ENCODE measurements at places on chromosomes 5 and 9.

DNA sequence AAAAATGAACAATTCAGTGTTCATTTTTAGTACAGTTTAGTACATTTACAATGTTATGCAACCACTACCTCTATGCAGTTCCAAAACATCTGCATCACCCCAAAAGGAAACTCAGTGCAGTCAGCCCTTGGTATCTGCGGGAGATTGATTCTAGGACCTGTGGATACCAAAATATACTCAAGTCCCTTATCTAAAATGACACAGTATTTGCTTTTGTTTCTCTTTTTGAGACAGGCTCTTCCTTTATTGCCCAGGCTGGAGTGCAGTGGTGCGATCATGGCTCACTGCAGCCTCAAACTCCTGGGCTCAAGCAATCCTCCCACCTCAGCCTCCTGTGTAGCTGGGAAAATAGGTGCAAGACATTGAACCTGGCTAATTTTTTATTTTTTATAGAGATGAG, 114.0 kb downstream of the PIP5K1B start:
- no peak for DNase-seq

- no peak for DNase-seq
Observed at GRCh38 chr5:115349001-115349817, 52.8 kb upstream of the CCDC112 start.

DNA sequence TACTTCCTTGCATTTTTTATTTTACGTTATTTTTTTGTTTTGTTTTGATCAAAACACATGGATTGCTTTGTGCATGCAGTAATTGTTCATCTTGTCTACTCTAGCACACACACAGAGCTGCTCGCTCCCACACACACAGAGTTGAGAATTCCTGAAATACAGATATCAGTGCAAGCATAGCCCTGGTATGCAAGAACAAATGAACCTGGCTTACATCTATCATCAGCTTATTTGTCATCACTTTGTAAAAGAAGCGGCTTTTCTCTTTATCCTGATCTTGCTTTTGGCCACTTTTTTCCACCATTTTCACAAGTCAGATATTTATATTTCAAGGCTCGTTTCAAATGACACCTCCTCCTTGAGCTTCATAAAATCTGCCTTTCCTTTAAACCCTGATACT, 1435.7 kb downstream of the MAT2B start:
- DNase-seq, result no peak

DNA sequence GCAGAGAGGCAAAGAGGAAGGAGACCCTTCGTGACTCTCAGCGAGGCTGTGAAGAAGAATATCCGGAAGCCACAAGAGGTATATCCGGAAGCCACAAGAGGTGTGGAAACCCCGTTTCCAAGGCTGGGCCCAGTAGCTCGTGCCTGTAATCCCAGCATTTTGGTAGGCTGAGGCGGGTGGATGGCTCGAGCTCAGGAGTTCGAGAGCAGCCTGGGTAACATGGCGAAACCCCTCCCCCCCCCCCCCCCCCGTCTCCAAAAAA, 612 bp upstream of the BBLN start:
- DNase-seq, result no peak

DNA sequence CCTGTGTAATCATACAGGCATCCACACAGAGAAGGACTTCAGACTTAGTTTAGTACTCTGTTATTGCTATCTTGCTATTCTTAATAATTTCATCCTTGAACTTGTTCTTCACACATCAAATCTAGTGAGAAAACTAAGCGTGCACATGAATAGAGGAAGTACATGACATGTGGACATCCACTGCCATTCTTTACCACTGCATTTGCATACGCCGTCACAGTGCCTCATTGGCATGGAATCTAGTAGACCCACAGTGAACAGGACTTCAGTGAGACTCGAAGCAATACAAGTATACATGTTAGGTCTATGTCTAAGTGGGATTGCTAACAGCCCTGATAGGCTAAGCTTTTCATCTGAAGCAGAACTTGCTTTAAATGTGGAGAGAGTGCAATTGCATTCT, 592.1 kb downstream of the TLE4 start:
- DNase-seq, result no peak

GRCh38 chr9:8179381-8180053, 379.9 kb upstream of the DMAC1 start:
- no peak for DNase-seq

DNA sequence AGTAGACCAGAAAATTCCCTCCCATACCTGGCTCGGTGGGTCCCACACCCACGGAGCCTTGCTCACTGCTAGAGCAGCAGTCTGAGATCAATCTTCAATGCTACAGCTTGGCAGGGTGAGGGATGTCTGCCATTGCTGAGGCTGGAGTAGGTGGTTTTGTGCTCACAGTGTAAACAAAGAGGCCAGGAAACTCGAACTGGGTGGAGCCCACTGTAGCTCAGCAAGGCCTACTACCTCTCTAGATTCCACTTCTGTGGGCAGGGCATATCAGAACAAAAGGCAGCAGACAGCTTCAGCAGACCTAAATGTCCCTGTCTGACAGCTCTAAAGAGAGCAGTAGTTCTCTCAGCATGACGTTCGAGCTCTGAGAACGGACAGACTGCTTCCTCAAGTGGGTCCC, 5.6 kb upstream of the GZMA start:
- DNase-seq, result no peak

- no peak for DNase-seq
Observed at GRCh38 chr9:110131499-110131898, 76.5 kb downstream of the C9orf152 start.

DNA sequence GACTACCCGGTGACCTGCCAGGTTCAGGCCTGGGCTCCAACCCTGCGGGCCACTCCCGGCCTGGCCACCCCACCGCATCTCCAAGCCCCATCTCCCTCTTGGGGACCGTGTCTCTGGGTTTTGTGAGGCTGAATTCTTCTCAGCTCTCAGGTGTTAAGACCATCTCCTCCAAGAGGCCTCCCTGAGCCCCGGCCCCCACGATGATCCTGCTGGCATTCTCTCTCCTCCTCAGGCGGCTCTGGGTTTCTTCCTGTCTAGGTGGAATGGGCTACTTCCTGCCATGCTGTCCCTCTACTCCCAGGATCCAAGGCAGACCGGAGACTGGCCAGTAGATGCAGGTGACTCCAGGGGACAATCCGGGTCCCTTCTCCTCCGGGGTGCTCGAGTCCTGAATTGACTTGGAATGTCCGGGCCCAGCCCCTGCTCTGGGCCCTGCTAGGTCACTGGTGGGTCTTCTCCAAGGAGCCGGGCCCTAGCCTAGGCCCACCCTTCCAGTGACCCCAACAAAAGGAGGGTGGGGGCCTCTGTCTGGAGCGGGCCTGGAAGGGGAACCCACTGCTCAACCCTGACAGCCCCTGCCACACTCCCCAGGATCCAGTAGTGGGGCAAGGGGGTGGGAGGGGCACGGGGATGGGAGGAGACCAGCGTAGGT, 219.8 kb downstream of the C9orf50 start:
- DNase-seq, result no peak

DNA sequence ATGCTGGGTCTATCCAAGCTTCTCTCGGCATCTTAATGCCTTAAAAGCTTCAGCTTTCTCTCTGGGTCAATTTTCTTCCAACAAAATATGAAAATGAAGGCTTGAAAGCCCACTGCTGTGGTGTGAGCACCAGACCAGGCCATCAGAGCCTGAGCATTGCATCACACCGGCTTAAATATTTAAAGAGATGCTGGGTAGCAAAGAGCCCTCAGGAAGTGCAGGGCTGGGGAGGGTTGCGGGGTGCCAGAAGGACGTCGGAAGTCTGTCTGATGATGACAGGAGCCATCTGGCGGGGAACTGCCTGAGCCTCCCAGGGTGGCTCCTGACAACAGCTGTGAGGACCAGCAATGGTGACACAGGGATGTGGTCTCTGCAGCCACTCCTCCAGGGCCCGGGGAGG, 185.5 kb downstream of the OLFM1 start:
- no peak for DNase-seq

DNA sequence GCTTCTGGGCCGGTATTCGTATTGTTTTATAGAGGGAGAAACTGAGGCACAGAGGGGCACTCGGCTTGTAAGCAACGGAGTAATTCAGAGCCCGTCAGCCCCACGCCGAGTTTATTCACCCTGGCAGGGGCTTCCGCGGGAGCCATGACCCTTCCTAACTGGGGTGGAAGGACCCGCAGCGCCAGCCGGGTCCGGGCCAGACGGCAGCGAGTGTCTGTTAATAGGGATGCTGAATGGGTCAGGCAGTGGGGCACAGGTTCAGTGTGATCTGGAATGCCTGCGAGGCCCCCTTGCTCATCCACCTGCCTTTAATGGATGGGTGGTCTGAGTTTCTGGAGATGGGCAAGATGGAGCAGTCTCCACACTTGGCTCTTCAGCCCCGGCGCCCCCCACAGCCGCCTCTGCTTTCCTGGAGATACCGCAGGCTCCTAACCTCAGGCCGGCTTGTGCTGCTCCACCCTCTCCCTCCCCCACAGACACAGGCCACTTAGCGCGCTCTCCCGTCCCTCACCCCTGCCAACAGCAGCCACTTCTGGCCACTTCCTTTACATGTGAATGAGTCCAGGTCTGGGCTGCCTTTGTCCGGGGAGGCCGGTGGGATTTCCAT, 147.1 kb downstream of the ERCC6L2 start:
- no peak for DNase-seq

DNA sequence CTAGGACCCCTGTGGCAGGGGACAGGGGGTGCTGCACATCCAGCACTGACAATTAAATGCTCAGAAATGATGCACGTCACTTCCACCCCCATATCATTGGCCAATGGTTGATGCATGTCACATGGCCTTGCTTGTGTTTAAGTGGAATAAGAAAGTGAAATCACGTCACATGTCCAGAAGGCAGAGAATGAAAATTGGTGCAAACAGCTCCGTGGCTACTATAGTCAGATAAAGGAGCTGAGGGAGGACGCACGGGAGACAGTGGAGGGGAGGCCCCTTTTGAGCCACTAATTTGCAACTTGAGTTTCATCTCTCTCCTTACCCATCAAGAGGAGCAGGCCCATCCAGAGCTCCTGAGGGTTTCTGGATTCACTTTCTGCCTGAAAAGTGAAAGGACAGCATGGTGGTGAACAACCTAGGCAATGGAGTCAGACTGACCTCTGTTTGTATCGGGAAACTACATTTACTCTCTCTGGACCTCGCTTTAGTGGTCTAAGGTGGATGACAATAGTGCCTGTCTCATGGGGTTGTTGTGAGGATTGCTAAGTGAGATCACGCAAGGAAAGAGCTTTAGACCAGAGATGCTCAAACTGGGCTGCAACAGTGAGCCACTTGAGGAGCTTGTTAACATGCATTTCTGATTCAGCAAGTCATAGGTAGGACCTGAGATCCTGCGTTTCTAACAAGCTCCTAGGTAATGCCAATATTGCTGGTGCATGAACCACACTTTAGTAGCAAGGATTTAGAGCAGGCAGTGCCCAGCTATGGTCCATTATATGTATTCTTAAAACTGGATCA, 133.9 kb upstream of the ADRA1B start:
- DNase-seq, result no peak

DNA sequence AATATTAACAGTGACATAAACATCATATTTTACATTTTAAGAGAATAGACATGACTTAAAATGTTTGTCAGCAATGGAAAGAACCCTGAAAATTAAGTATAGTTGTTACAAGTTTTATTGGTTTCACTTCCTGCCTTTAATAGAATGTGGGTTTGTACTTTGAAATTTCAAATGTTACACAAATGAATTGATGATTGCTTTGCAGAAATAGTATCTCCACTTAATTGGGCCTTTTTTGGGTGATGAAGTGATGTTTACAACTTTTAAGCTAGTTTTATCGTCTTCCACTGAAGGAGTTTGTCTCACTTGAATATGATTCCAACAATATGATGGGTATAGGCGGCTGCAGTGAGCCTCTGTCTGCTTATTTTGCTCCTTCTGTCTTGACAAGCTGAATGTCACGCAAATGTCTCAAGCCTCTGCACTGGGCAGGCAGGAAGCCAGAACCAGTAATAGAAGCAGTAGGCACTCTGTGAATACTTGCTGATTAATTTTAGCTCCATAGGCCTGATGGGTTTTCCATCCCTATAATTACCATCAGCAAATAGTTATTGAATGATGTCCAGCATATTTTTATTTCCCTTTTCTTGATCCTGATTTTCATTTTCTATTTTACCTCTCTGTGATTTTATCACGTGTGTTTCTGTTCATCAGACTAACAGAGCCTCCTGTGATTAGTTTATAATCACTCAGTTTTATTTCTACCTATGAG, 10.6 kb upstream of the NR3C1 start:
- no peak for DNase-seq

DNA sequence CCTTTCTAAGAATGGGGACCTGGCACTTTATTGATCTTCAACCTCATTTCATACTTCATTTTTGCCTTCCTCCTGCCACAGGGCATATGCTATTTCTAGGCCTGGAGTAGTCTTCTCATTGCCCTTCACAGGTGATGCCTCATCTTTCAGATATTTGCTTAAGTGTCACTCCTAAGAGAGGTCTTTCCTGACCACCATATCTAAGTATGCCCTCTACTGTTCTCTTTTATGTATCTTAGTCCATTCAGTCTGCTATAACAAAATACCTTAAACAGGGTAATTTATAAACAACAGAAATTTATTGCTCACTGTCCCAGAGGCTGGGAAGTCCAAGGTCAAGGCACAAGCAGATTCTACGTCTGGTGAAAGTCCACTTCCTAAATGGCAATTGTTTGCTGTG, 99.1 kb downstream of the ADAMTS6 start:
- no peak for DNase-seq

- no peak for DNase-seq
Observed at GRCh38 chr9:130918101-130918825, 20.8 kb downstream of the FIBCD1 start.

- DNase-seq, result no peak
Observed at GRCh38 chr9:8062459-8062858, 262.9 kb upstream of the DMAC1 start.

DNA sequence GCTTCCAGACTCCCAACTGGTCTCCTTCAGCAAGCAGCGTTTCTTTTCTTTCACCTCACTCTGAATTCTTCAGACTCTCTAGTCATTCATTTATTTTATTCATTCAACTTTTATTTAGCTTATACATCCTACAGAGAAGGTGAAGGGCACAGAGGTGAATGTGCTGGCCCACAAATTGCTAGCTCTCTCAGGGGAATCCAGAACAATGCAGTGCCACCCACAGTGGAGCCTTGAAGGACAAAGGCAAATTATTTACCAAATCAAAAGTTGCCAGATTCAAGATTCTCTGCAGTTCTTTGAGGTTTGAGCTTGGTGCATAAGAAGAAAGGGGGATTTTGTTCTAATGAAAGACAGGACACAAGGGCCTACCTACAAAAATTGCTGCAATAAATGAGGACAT, 29.7 kb downstream of the GRIA1 start:
- DNase-seq, result no peak

Measured in stimulated activated CD4-positive, alpha-beta T cell treated with anti-CD3 and anti-CD28 coated beads, Interleukin-15, amount 100 ng/mL, for 48 hours (primary cell).